ENCODE measurements at places on chromosomes 6 and 20.

- peak; percentile 49 for DNase-seq
Measured at GRCh38 chr6:32112431-32112980, 3.4 kb upstream of the TNXB start.

- no peak for DNase-seq
Measured at GRCh38 chr20:16040742-16041141, 532.5 kb downstream of the KIF16B start.

- DNase-seq = no peak
Measured at GRCh38 chr20:25037288-25038102, 20.4 kb downstream of the ACSS1 start.

GRCh38 chr6:31058128-31058894 lies 48.0 kb downstream of the MUC22 start:
- no peak for DNase-seq

DNA sequence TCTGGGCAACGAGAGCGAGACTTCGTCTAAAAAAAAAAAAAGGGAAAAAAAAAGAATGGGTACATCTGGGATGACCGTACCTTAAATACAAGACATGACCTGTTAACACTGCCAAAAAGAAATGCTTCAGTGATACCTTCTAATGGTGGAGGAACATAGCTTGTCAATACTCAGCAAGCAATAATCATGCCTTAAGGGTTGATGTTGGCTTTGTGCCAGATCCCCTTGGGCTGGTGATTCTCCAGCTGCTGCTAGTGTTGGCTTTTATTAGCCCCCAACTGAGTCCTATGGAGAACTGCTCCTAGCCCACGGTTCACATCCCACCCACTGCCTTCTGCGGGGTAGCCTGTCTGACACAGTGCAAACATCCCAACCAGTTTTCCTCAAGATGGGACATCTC lies 134.9 kb downstream of the PLCB1 start:
- no peak for DNase-seq

GRCh38 chr6:31179042-31179386 lies 8.5 kb upstream of the POU5F1 start:
- DNase-seq = no peak

GRCh38 chr20:34111702-34112599 lies at the start of gene EIF2S2:
Gene EIF2S2 (minus strand): TSS chr20:34112243. CDS start chr20:34112110, 133 bp downstream.
- DNase-seq = peak; percentile 98

Measured in ovary (tissue), 10 donors.